Epithelial cell of proximal tubule (primary cell): ENCODE measurements at places on chromosomes 13 and 19. TPM values are rescaled to one million over a fixed set of nuclear protein-coding genes. Genes with fewer than 3 reads are reported as not detected.

The MADCAM1 gene
- total RNA-seq, result 0.17 TPM in 1 of 2 replicates, not detected in the other

DNA sequence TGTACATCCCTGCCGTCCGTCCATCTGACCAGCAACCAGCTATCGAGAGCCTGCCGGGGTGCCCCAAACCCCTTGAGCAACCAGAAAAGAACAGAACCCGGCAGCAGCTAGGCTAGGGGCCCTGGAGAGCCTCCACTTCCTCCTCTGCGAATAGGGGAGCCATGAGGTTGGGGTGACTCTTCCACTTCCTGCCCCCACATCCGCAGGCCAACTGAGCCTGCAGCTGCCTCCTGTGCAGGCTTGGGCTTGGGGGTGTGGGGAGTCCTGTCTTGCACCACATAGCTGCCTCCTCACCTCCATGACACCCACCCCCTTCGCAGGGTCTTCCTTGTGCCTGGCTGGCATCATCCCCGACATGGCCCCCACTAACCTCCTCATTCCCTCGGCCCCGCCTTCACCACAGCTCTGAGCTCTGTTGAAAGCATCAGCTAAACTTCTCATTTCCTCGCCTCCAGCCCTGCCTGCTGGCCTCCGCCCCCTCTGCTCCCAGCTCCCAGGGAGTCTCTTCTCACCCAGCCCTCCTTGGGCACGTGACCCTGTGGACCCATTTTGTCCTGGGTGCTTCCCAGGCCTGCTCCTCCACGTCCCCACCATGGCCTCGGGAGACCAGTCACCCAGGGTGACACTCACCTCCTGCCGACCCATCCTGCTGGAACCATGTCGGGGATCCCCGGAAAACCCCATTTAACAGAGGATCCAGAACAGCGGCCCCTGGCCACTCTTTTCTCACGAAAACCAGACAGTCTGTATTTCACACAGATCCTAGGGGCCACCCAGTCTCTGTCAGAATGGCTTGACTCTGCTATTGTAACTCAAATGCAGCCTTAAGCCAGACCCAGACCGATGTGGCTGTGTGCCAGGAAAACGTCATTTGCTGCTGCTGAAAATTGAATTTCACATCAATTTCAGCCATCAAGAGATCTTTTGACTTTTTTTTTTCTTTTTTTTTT is 50.4 kb downstream of the MYO9B start:
- no peak for DNase-seq

DNA sequence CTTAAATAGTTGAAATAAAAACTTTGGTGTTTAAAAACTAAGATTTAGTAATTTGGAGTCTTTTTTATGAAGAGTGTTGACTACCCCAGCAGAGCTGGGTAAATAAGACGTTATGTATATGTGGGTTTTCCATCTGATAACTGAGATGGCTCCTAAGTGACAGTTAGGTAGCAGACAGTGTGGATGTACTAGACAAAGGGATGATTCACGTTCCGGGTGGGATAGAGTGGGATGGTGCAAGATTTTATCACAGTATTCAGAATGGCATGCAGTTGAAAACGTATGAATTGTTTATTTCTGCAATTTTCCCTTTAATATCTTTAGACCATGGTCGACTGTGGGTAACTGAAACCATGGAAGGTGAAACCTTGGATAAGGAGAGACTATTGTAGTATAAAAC is 50.4 kb downstream of the NAA16 start:
- no peak for DNase-seq

The OR7C1 gene
- total RNA-seq, result not detected in 2 replicates

- DNase-seq, result no peak
Observed at GRCh38 chr19:31718032-31718431, 368.8 kb upstream of the TSHZ3 start.

- no peak for DNase-seq
Observed at GRCh38 chr13:63999614-64000305, 2584.1 kb upstream of the PCDH20 start.

The ZNF709 gene
- 1.2 and 1.9 TPM in 2 replicates for total RNA-seq

The ZNF534 gene
- total RNA-seq, result 0.07 TPM in 1 of 2 replicates, not detected in the other

The TOMM40 gene
- total RNA-seq, result 99.1 and 229 TPM in 2 replicates

DNA sequence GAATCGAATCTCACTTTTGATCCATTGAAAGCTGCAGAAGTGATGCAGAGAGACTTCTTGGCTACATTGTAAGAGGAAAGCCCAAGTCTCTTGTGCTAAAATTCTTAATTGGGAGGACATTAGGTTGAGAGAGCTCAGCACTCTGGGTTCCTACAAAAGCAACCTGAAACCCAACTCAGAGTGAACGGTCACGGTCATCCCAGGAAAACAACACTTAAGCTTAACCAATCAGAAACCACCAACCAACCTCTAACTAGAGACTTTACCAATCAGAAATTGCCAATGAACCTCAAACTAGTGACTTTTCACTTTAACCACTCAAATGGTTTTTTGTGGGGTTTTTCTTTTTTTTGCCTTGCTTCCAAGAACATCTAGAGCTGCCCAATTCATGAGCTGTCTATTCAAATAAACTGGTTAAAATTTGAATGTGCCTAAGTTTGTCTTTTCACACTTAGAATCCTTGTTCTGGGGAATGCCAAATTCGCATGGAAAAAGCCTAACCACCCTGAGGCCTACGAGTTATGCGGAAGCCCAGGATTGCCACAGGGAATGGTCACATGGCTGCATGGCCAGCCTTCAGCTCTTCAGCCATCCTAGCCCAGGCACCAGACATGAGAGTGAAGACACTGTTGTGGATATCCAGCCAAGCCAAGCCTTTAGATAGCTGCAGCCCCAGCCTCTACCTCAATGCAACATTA is 17.8 kb upstream of the CLN5 start:
- no peak for DNase-seq

DNA sequence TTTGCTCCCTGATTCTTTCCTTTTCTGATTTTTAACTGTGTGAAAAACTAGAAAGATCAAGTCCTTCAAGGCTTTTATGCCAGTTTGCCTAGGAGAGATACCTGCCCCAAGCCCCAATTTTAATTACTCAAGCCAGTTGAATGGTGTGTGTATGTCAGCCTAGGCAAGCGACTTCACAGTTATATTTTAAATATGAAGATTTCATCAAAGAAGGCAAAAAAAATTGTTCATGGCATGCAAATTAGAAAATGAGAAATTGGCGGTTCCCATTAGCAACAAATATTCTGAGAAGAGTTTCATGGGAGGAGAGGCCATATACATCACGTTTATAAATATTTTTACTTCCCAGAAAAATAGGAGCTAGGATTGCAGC is 167.6 kb downstream of the SLC7A1 start:
- no peak for DNase-seq

The RFX1 gene
- total RNA-seq, result 4.2 and 4.5 TPM in 2 replicates

DNA sequence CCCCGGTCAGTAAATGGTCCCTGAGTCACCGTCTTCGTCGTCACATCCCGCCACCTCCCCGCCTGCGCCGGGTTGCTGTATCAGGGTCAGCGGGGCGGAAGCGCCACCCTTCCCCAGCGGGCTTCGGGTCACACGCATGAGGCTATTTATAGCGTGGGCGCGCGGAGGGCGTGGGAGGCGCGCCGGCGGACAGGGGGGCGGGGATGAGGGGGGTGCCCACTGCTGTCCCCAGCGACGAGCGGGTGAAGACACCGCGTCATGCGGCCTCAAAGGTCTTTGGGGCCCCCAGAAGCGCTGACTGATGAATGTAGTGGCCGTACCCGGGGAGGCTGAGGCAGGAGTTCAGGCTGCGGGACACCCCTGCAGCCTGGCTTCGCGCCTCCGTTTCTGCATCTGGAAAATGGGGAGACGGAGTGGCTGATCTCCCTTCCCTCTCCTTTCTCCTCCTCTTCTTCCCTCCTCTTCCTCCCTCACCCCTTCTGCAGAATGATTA is 7.9 kb downstream of the UNC13A start:
- DNase-seq, result no peak

- no peak for DNase-seq
Observed at GRCh38 chr19:13100841-13101589, 1.6 kb downstream of the LYL1 start.

GRCh38 chr13:58165617-58166016 is 534.1 kb downstream of the PCDH17 start:
- DNase-seq, result no peak

The LILRB1 gene
- total RNA-seq, result not detected in 2 replicates

DNA sequence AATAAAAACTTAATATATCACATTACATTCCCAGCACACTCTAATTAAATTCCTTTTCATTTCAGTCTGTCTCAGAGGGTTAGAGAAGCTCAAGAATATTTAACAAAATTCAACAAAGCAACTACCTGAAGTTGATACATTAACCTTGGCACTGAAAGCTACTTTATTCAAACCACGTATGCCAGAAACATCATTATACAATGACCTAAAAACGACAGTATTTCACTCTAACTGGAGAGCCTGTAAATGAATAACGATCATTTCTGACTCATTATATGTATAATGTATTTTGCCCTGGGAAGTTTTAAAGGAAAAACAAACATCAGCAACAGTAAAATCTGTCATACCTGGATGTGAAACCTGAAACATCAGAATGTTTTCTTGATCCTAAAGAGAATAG is 270.1 kb downstream of the SLITRK5 start:
- DNase-seq, result peak; percentile 46

- no peak for DNase-seq
Observed at GRCh38 chr19:2041433-2041682, 9.7 kb downstream of the MKNK2 start.

- DNase-seq, result no peak
Observed at GRCh38 chr13:93388701-93389100, 162.1 kb downstream of the GPC6 start.

GRCh38 chr13:73142071-73142470 is 83.3 kb downstream of the KLF5 start:
- DNase-seq, result no peak

DNA sequence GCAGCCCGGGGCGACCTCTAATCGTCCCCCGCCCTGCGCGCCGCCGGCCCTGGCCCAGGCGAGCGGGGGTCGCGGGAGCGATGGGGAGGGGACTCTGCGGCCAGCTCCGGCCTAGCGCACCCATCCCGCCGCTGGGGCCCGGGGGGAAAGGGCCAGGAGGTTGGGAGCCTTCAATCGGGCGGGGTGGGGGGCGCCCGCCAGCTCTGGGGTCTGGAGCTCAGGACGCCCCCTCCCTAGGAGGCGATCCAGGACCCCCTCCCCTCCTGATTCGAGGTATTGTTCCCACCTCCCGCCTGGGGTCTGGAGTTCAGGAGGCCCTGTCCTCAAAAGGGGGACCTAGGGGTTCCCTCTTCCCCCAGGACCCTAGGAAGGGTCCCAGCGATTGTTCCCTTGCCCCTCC is 430 bp downstream of the ZNF358 start:
- DNase-seq, result no peak

GRCh38 chr13:106466691-106467426 is 68.6 kb downstream of the EFNB2 start:
- no peak for DNase-seq

GRCh38 chr13:48511621-48512230 is 21.2 kb downstream of the RCBTB2 start:
- DNase-seq, result no peak

The ZNF799 gene
- total RNA-seq, result 3.0 TPM in 2 replicates

DNA sequence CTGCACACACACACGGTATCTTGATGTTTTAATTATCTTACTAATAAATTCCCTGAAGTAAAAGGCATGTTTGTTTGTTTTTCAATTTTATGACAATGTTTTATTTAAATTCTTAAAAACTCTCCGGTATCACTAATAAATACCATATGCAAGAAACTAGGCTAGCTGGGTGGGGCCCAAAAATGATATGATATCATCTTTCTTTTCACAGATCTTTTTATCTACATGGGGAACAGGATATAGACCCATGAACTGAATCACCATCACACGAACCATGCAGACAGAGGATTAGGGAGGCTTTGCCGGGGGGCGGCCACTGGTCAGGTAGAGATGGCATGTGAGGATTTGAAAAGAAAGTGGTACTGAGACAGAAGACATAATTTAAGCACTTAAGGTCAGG is 266.4 kb downstream of the ENOX1 start:
- no peak for DNase-seq

The PCDH20 gene
- 1.4 and 1.5 TPM in 2 replicates for total RNA-seq

- no peak for DNase-seq
Observed at GRCh38 chr19:677201-677600, 1.0 kb downstream of the FSTL3 start.

GRCh38 chr19:5767949-5768348 is 16.6 kb downstream of the PRR22 start:
- DNase-seq, result no peak

The PTBP1 gene
- 186 and 453 TPM in 2 replicates for total RNA-seq

The PRR22 gene
- total RNA-seq, result 1.5 TPM in 1 of 2 replicates, not detected in the other

The MYH14 gene
- 19.2 and 23.8 TPM in 2 replicates for total RNA-seq

The C19orf73 gene
- total RNA-seq, result 2.7 and 10.3 TPM in 2 replicates

DNA sequence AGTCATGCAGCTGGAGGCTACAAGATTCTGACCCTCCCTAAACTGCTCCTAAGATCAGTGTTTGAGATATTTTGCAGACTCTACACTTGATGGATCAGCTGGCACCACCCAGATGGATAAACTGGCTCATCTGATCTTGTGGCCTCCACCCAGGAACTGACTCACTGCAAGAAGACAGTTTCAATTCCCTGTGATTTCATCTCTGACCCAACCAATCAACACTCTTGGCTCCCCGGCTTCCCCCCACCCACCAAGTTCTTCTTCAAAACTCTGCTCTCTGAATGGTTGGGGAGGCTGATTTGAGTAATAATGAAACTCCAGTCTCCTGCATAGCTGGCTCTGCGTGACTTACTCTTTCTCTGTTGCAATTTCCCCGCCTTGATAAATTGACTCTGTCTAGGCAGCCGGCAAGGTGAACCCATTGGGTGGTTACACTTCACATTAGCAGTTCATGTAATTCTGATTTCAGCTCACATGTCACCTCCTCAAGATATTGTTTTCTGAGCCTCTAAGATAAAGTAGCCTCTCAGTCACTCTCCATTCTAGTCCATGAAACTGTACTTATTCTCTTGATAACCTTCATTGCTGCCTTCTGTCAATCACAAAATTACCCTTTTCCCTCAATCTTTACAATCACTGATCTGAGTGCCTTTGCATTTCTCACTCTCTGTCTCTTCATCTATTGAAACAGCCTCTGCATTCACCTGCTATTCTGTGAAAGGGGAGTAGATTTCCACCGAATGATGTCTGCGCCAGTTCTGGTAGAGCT is 9.9 kb upstream of the FPR3 start:
- DNase-seq, result no peak

The MAST3 gene
- 1.7 and 3.5 TPM in 2 replicates for total RNA-seq

The ZNF492 gene
- 2.3 and 3.1 TPM in 2 replicates for total RNA-seq

- no peak for DNase-seq
Observed at GRCh38 chr19:18306888-18307260, 16.0 kb downstream of the LSM4 start.

The NRTN gene
- 0.69 and 0.94 TPM in 2 replicates for total RNA-seq

DNA sequence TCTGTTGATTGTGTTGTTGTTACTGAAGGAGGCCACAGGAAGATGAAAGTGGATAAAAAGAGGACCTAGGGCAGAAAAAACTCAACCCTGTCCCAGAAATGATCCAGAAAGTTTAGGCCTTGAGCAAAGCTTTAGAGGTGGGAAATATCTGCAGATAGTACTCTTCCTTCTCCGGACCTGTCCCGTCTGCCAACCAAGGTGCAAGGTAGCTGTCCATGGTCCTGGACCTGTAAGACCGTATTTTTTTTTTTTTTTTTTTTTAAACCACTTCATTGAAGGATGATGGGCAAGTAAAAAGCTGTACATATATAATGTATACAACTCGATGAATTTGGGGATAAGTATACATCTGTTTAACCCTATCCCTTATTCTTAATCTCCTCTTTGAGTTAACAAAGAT is 225.9 kb downstream of the OLFM4 start:
- no peak for DNase-seq

The TUBA3C gene
- total RNA-seq, result not detected in 2 replicates
